Glomerular endothelial cell (primary cell): ENCODE measurements at places on chromosomes 12 and 14. TPM values are rescaled to one million over a fixed set of nuclear protein-coding genes. Genes with fewer than 3 reads are reported as not detected.

CD69 gene
- total RNA-seq, result 16.9 and 32.5 TPM in 2 replicates

SLC25A47 gene
- 0.05 TPM in 1 of 2 replicates, not detected in the other for total RNA-seq

MED13L gene
- 54.6 and 57.5 TPM in 2 replicates for total RNA-seq

C12orf54 gene
- total RNA-seq, result not detected in 2 replicates

COCH gene
- 1.1 and 1.8 TPM in 2 replicates for total RNA-seq

NOVA1 gene
- total RNA-seq, result 0.87 and 4.5 TPM in 2 replicates

ATP6V1D gene
- 85.3 and 106 TPM in 2 replicates for total RNA-seq

OR4E2 gene
- total RNA-seq, result not detected in 2 replicates

RPGRIP1 gene
- not detected in 2 replicates for total RNA-seq

CTSG gene
- total RNA-seq, result not detected in 2 replicates

CLEC14A gene
- total RNA-seq, result 318 and 389 TPM in 2 replicates

DNA sequence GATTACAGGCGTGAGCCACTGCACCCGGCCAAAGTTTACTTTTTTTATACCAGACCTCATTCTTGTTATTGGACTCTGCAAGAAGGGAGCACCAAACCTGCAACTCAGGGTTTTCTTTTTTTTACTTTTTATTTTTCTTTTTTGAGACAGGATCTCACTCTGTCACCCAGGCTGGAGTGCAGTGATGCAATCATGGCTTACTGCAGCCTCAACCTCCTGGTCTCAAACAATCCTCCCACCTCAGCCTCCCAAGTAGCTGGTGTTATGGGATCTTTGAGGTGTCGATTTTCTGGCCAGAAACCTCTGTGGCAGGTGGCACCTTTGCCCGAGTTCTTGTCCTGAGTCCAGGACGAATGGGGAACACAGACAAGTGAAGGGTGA is 4.2 kb upstream of the PWP1 start:
- no peak for DNase-seq

GRCh38 chr12:106521901-106522300 is 60.9 kb upstream of the RFX4 start:
- no peak for DNase-seq

DNA sequence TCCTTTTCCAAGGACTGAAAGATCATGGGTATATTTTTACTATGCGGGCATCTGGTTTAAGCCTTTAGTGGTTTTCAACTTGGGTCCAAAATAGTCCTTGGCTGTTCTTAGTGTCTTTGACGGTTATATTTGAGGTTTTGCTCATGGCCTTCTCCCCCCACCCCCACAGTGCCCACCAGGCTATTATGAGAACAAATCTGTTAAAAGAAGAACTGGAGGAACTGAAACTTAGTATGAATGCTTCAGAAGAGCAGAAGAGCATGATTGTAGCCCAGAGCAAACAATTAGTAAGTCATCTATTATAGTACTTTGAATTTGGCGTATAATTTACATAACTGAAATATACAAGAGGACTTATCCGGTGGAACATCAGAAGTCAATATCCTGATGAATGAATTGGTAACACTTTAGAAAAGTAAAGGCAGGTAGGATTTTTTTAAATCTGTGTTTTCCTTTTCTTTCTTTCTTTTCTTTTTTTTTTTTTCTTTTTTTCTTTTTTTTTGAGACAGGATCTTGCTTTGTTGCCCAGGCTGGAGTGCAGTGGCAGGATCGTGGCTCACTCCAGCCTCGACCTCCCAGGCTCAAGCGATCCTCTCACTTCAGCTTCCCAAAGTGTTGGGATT is 71.8 kb upstream of the BCAT1 start:
- no peak for DNase-seq

- DNase-seq, result no peak
Measured at GRCh38 chr12:50453872-50454271, 50.9 kb upstream of the DIP2B start.

- no peak for DNase-seq
Measured at GRCh38 chr14:64410084-64410774, 22.1 kb downstream of the MTHFD1 start.

- no peak for DNase-seq
Measured at GRCh38 chr12:86735072-86735471, 478.9 kb upstream of the MGAT4C start.

GRCh38 chr12:72869024-72869423 is 596.9 kb downstream of the TRHDE start:
- DNase-seq, result no peak

DNA sequence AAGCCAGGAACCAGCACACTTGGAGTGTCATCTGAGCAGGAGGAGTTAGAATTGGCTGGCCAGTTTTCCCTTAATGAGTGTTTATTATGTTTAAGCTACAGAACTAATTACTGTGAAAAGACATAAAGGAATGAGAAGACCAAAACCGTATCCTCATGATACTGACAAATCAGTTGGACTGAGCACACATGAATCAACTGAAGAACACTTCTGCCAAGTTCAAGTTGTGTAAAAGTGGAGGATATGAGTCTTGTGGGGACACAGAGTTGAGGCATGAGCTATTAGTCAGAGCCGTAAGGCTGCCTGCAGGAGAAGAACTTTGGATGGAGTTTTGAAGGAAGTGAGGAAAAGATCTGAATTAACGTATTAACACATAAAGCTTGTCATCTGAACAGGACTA is 43.1 kb downstream of the HMGA2 start:
- no peak for DNase-seq

DNA sequence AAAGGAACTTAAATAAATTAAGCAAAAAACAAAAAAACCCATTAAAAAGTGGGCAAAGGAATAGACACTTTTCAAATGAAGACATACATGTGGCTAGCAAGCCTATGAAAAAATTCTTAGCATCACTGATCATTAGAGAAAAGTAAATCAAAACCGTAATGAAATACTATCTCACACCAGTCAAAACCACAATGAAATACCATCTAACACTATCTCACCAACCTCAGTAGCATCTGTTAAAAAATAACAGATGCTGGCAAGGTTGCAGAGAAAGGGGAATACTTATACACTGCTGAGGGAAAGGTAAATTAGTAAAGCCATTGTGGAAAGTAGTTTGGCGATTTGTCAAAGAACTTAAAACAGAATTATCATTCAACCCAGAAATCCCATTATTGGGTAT is 381.1 kb downstream of the FLRT2 start:
- no peak for DNase-seq

DNA sequence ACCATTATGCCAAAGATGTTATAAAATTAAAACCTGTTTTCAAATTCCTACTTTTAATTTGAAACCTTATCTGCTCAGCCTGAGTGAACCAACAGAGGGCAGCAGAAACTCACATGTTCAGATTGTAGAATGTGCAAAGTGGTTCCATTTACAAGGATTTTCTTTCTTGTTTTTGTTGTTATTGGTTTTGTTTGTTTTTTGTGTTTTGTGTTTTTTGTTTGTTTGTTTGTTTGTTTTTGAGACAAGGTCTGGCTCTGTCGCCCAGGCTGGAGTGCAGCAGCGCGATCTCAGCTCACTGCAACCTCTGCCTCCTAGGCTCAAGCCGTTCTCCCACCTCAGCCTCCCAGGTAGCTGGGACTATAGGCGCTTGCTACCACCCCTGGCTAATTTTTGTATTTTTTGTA is 22.8 kb upstream of the GARIN2 start:
- peak; percentile 39 for DNase-seq

DNA sequence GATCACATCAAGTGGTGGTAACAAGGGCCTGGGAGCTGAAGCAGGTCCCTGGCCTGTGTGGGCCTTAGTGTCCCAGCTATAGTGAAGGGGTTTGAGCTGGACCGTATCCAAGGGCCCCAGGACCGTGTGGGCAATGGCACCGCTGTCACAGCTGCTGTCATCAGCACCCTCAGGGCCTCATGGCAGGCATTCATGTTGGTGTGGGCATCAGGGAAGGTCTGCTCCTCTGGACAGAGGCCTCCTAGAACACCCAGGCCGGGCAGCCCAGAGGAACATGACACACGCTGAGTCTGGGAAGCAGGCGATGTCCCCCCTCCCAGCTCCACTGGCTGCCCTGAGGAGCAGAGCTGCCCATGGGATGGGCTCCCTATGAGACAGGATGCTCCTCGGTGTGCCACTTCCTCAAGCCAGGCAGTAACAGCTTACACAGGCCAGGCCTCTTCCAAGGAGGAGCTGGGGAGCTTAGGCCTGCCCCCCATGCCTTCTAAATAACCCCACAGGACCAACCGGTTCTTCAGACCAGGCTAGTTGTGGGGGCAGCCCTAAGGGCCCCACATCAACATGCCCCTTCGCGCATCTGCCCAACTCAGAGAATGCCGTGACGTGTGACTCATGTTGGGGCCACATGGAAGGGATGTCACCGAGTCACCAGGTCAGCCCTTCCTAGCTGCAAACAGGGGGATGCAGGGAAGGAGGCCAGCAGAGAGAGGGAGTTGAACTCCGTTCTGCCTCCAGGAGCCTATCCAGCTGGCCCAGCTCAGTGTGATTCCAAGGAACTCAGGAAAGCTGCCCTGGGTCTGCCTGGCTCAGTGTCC is 80.4 kb downstream of the PITPNM2 start:
- DNase-seq, result no peak

- no peak for DNase-seq
Measured at GRCh38 chr14:102525219-102525928, 15.8 kb upstream of the ANKRD9 start.

GRCh38 chr12:76455582-76456345 is 103.8 kb downstream of the OSBPL8 start:
- peak; percentile 72 for DNase-seq

GRCh38 chr14:98374136-98374535 is 897.9 kb downstream of the BCL11B start:
- no peak for DNase-seq

- no peak for DNase-seq
Measured at GRCh38 chr12:16611146-16611545, 5.2 kb upstream of the LMO3 start.

GRCh38 chr14:58465421-58465820 is 37.9 kb downstream of the KIAA0586 start:
- DNase-seq, result no peak

DNA sequence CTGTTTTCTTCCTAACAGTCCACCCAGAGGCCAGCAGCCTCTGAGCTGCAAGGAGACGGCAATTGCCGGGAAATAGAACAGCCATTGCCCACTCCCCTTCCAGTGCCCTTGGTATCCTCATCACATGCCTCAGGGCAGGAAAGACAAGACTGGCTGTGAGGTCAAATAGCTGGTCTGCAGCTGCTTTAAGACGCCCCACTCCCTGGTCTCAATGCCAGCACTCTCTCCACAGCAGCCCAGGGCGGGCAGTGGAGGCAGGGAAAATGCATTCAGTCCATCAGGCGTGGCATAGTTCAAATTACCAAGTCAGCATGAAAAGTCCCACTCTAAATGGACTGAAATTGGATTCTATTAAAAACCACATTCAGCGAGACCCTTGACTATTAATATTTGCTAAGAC is 35.6 kb downstream of the TTC9 start:
- DNase-seq, result no peak

- DNase-seq, result no peak
Measured at GRCh38 chr12:46815809-46816208, 10.0 kb downstream of the SLC38A4 start.

DNA sequence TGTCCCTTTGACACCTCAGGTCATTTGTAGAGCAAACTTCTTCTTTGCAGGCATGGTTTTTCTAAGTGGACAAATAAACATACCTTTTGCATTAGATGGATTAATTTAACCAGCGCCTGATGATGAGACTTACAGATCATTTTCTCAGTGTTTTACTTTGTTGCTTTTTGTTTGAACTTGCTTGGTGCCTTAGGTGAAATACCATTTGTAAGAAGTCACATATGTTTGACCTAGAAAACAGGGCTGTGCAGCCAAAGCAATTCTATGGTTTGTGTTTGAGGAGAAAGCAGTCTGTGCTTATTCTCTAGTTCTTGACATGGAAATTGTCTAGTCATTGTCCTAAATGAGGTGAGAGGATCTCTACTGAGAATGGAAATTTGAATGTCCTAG is 111.1 kb downstream of the DIP2B start:
- no peak for DNase-seq

GRCh38 chr12:48813465-48814261 is 4.6 kb upstream of the CACNB3 start:
- DNase-seq, result no peak

DNA sequence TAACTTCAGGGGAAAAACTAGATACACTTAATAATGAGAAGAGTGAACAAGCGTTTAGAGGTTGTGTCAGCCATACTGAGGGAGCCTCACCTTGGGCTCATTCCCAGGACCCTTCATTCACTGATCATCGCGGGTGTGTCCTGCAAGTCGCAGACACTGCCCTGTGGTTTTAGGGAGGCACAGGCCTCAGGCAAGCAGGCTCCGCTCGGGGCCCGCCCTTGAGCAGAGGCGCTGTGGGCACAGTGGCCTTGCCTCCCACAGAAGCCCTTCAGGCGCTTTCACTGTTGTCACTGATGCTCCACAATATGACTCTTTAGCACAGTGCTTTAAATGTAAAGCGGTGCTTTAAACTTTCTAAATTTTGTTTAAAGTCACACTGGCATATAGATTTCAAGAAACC is 67.4 kb downstream of the DDX51 start:
- no peak for DNase-seq

DNA sequence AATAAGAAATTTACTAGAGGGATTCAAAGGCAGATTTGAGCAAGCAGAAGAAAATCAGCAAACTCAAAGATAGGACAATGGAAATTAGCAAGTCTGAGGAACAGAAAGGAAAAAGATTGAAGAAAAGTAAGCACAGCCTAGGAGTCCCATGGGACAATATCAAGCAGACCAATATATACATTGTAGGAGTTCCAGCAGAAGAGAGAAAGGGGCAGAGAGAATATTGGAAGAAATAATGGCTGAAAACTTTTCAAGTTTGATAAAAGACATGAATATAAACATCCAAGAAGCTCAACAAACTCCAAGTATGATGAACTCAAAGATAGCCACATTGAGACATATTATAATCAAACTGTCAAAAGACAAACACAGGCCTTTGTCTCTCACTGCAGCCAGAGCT is 25.2 kb downstream of the ATP23 start:
- no peak for DNase-seq
